ENCODE measurements at places on chromosomes 13 and 19. TPM values are rescaled to one million over a fixed set of nuclear protein-coding genes. Genes with fewer than 3 reads are reported as not detected.

NALCN gene
- polyA plus RNA-seq = 0.56 TPM

ACER1 gene
- not detected for polyA plus RNA-seq

CACNA1A gene
- polyA plus RNA-seq = 3.3 TPM

ZFP36 gene
- 295 TPM for polyA plus RNA-seq

DNA sequence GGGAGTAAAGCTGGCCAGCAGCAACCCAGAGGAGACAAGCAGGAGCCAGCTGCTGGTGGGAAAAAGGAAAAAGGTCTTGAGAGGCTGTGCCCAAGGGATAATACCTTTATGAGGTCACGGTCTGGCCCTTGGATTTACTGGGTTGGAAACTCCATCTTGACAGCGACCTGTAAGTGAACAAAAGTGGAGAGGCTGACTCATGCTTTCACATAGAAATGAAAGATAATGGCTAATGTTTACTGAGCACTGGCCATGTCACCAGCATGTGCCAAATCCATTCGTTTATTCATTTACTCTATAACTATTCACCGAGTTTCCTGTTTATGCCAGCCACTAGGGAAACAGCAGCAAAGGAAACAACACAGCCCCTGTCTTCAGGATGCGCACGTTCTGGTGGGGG, 4.7 kb downstream of the VRK3 start:
- no peak overlapping the region for H3K4me3 ChIP-seq
- DNase-seq = no peak
- no peak overlapping the region for H3K27ac ChIP-seq
- H3K27me3 ChIP-seq = no peaks in the 10 kb centered on the region
- no peaks in the 10 kb centered on the region for H3K36me3 ChIP-seq

GRCh38 chr19:44974857-44975256, 19.7 kb downstream of the CLPTM1 start:
- H3K4me1 ChIP-seq = no peaks in the 10 kb centered on the region
- H3K36me3 ChIP-seq = peaks cover 4% of the 10 kb centered on the region
- no peak overlapping the region for H3K27ac ChIP-seq

DNA sequence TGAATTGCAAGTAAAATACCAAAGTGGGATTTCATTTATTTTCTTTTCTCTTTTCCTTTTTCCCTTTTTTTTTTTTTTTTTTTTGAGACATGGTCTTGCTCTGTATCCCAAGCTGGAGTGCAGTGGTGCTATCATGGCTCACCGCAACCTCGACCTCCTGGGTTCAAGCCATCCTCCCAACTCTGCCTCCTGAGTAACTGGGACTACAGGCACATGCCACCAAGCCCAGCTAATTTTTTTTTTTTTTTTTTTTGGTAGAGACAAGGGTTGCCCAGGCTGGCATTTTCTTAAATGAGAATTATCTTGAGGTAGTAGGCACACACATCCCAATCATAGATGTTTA, 68.5 kb upstream of the GPR183 start:
- peak overlapping the region; percentile 29 for H3K27ac ChIP-seq
- no peaks in the 10 kb centered on the region for H3K4me1 ChIP-seq
- H3K36me3 ChIP-seq = peaks cover 22% of the 10 kb centered on the region
- DNase-seq = no peak

DNA sequence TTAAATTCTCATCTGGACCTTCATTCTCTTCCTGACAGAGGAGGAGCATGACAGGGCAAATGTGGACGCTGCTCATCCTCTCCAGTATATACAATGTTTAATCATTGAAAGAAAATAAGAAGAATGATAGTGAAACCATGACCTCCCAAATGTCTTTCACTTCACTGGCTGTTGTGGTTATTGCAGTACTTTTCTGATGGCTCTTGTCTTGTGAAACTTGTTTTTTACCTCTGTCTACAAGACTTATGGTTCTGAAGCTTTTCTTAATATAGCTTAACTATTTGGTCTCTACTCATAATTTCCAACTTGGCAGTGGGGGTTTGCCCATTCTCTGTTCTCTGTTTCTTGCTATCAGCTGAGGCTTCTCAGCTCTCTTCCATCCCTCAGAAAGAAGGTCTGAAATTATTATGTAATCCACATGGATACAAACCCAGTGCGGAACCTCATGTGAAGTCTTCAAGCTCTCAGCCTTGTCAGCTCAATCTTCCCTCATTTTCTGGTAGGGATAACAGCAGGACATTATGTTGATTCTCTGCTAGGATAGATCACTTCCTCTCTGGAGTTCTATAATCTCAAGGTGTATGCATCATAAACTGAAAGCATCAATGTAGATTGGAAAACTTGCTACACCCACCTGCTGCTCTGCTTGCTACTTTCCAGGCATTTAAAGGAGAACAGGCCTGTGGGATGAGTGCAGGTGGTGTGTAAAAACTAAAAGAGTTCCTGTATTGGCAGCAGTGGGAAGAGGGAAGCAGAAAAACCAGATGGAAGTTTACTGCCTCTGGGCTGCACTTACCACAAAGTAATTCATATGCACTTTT, 250.3 kb upstream of the HTR2A start:
- no peak overlapping the region for H3K27ac ChIP-seq
- H3K27me3 ChIP-seq = no peaks in the 10 kb centered on the region

- H3K27ac ChIP-seq = no peak overlapping the region
- H3K36me3 ChIP-seq = peaks cover 67% of the 10 kb centered on the region
- no peaks in the 10 kb centered on the region for H3K4me1 ChIP-seq
- H3K4me3 ChIP-seq = no peak overlapping the region
- no peaks in the 10 kb centered on the region for H3K27me3 ChIP-seq
These were observed 69.3 kb upstream of the USE1 start for GRCh38 chr19:17145546-17146497.

GRCh38 chr13:71320452-71320851, 546.6 kb downstream of the DACH1 start:
- no peak overlapping the region for H3K27ac ChIP-seq
- H3K4me3 ChIP-seq = no peak overlapping the region
- DNase-seq = no peak
- no peaks in the 10 kb centered on the region for H3K4me1 ChIP-seq
- no peaks in the 10 kb centered on the region for H3K36me3 ChIP-seq
- no peaks in the 10 kb centered on the region for H3K27me3 ChIP-seq

GRCh38 chr19:54209058-54209810, 8.6 kb downstream of the RPS9 start:
- no peaks in the 10 kb centered on the region for H3K27me3 ChIP-seq
- DNase-seq = peak; percentile 82
- H3K27ac ChIP-seq = peak overlapping the region; percentile 90

- H3K27me3 ChIP-seq = no peaks in the 10 kb centered on the region
- no peak overlapping the region for H3K27ac ChIP-seq
- no peak overlapping the region for H3K4me3 ChIP-seq
- peaks cover 17% of the 10 kb centered on the region for H3K4me1 ChIP-seq
- DNase-seq = no peak
These were observed 52.6 kb downstream of the ALOX5AP start for GRCh38 chr13:30787738-30788525.

GRCh38 chr13:39577838-39578491, 25.0 kb downstream of the LHFPL6 start:
- no peak overlapping the region for H3K27ac ChIP-seq
- no peaks in the 10 kb centered on the region for H3K36me3 ChIP-seq
- H3K4me1 ChIP-seq = peaks cover 10% of the 10 kb centered on the region
- H3K27me3 ChIP-seq = no peaks in the 10 kb centered on the region

DNA sequence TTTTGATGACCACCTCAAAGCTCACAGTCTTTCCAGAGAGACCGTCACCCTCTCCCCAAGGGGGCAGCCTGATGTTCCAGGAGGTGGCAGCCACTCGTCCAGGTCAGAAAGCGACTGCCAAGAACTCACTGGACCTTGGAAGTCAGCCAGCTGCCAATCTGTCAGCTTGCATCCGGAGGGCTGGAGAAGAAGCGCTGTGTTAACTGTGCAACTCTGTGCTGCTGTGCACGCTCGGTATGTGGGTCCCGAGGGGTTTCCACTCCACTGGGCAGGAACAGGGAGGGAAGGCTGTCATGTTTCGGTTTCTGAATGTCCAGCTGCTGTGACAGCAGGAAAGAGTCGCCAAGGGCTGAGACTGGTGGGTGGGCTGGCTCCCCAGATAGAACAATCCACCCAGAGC, 89.2 kb downstream of the CACNA1A start:
- no peak overlapping the region for H3K4me3 ChIP-seq
- no peak for DNase-seq
- H3K4me1 ChIP-seq = no peaks in the 10 kb centered on the region
- no peaks in the 10 kb centered on the region for H3K27me3 ChIP-seq
- no peaks in the 10 kb centered on the region for H3K36me3 ChIP-seq

GRCh38 chr19:10742476-10742875, 24.6 kb downstream of the DNM2 start:
- no peaks in the 10 kb centered on the region for H3K27me3 ChIP-seq
- H3K4me3 ChIP-seq = no peak overlapping the region
- H3K36me3 ChIP-seq = no peaks in the 10 kb centered on the region
- peak overlapping the region; percentile 19 for H3K27ac ChIP-seq
- peaks cover 87% of the 10 kb centered on the region for H3K4me1 ChIP-seq

DNA sequence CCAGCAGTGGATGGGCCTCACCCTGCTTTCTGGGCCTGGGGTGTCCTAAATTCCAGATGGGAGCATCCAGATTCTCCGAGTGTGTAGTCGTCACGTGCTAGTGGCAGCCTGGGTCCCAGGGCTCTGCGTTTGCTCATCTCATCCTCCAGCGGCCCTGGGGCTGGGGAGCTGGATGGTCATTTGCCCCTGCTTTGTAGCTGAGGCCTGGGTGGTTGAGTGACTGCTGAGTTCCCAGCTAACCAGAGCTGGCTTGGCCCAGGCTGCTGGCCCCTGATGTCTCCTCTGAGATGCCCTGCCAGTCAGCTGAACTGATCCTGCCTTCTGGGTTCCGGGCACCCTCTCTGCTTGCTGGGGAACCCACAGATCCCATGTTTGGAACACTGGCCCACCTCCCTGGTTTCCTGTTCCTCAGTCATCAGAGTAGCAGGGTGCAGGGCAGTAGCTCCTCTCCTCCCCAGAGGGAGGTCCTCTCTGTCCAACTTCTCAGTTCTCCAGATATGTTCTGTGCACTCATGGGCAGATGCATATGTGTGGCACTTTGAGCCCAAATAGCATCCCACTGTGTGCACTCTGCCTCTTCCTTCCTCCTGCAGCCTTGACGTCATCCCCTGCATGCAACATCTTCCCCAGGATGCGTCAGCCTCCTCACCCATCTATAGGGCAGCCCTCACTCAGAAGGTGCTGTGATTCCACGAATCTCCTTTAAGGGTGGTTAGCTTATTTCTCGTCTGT, 22.4 kb upstream of the CRTC1 start:
- peaks cover 20% of the 10 kb centered on the region for H3K36me3 ChIP-seq
- no peak for DNase-seq
- H3K27ac ChIP-seq = peak overlapping the region; percentile 53

GRCh38 chr19:19256072-19256969, 16.8 kb downstream of the TM6SF2 start:
- peaks cover 12% of the 10 kb centered on the region for H3K27me3 ChIP-seq
- H3K4me1 ChIP-seq = peaks cover 7% of the 10 kb centered on the region
- H3K27ac ChIP-seq = no peak overlapping the region
- no peaks in the 10 kb centered on the region for H3K36me3 ChIP-seq
- no peak overlapping the region for H3K4me3 ChIP-seq

DNA sequence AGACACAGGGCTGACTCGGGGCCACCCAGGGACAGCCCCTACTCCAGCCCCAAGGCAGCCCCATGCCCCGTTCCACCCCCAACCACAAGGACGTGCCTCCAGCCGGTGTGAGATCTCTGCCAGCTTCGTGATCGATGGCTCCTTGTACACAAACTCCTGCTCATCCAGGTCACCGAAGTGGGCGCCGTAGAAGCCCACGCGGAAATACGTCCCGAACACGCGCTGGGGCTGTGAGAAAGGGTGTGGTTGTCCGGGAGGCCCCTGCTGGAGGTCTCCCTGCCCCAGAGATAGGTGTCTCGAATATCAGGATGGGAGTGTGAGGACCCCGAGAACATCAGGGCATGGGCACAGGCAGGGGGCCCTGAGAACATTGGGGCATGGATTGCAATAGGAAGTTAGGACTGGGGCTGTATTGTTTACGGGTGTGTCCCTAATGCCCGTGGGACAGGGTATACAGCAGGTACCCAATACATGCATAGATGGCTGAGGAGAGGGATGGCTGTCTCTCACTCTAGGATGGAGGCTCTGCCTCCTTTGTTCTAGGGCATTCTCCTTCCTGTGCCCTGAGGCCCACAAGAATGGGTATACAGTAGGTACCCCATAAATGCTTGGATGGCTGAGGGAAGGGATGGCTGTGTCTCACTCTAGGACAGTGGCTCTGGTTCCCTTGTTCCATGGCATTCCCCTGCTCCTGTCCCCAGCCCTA, 5.3 kb upstream of the KANK2 start:
- H3K36me3 ChIP-seq = no peaks in the 10 kb centered on the region
- H3K27me3 ChIP-seq = no peaks in the 10 kb centered on the region
- no peak overlapping the region for H3K4me3 ChIP-seq
- no peak for DNase-seq
- peaks cover 6% of the 10 kb centered on the region for H3K4me1 ChIP-seq

- H3K36me3 ChIP-seq = no peaks in the 10 kb centered on the region
- no peaks in the 10 kb centered on the region for H3K4me1 ChIP-seq
- H3K27ac ChIP-seq = no peak overlapping the region
- DNase-seq = no peak
These were observed 1169.7 kb downstream of the DIAPH3 start for GRCh38 chr13:58994077-58994476.

- peaks cover 6% of the 10 kb centered on the region for H3K4me1 ChIP-seq
- H3K27ac ChIP-seq = peak overlapping the region; percentile 82
- peaks cover 15% of the 10 kb centered on the region for H3K27me3 ChIP-seq
These were observed 1.3 kb downstream of the TMTC4 start for GRCh38 chr13:100673376-100673712.

DNA sequence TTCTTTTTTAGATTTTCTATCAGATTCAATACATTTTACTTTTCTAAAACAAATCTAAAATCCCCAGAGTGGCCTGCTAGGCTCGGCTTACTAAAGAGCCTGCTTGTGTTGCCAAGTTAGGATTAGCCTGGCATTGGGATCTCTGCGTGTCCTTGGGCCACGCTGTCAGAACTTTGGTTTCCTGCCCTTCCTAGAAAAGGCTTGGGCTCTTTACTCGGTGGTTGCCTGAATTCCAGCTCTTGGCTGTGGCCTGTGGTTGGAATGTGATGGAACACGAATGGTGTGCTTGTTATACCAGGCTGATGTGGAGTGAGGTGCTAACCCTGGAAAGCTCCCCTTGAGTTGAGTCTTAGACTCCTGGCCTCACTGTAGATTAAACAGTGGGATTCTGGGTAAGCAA, 8.5 kb downstream of the SPATA13 start:
- no peak for DNase-seq
- H3K4me3 ChIP-seq = no peak overlapping the region
- no peaks in the 10 kb centered on the region for H3K4me1 ChIP-seq

GRCh38 chr19:4233282-4233853, 4.0 kb downstream of the EBI3 start:
- peaks cover 14% of the 10 kb centered on the region for H3K4me1 ChIP-seq
- no peak overlapping the region for H3K4me3 ChIP-seq
- no peaks in the 10 kb centered on the region for H3K36me3 ChIP-seq
- no peak overlapping the region for H3K27ac ChIP-seq
- DNase-seq = peak; percentile 44

GRCh38 chr13:32731576-32731975, 145.3 kb downstream of the PDS5B start:
- DNase-seq = no peak
- H3K27me3 ChIP-seq = no peaks in the 10 kb centered on the region
- H3K4me3 ChIP-seq = no peak overlapping the region
- no peaks in the 10 kb centered on the region for H3K36me3 ChIP-seq

Measured in left lung (tissue), 14 donors.